ENCODE measurements at places on chromosomes 7 and 10.

- no peak for DNase-seq
These were observed 38.0 kb downstream of the EGFR start for GRCh38 chr7:55056577-55057480.

DNA sequence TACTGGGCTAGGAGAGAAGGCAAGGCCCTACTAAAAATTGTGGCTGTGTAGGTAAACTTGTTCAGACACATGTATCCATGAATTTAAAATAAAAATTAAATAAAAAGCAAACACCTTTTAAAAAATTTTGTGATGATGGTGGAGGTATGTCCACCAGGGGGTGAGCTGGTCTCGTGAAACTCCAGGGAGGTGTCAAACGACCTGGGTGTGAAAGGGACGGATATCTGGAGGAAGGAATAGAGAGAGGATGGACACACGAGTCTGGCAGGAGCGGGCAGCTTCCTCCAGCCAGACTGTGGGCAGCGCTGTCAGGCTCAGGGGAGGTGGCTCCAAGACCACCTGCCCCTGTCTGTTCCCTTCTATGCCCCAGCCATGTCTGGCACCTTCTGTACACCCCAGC is 34.8 kb upstream of the DMBT1 start:
- DNase-seq = no peak

DNA sequence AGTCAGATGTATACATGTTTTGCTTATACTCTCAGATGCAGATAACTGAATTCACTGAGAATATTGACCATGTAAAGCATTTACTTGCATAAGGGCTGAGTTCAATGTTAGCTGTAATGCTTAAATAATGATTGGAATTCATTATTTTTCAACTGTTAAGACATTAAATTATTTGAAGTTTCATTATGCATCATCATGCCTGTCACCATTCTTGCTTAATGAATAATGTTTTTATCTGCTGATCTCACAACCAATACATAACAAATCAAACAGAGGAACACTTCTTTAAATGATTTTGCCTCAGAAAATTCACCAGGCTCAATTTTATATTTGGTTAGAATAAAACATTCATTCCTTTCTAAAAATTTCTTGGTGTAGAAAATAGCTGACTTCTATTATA is 233.4 kb downstream of the GPR37 start:
- DNase-seq = no peak

DNA sequence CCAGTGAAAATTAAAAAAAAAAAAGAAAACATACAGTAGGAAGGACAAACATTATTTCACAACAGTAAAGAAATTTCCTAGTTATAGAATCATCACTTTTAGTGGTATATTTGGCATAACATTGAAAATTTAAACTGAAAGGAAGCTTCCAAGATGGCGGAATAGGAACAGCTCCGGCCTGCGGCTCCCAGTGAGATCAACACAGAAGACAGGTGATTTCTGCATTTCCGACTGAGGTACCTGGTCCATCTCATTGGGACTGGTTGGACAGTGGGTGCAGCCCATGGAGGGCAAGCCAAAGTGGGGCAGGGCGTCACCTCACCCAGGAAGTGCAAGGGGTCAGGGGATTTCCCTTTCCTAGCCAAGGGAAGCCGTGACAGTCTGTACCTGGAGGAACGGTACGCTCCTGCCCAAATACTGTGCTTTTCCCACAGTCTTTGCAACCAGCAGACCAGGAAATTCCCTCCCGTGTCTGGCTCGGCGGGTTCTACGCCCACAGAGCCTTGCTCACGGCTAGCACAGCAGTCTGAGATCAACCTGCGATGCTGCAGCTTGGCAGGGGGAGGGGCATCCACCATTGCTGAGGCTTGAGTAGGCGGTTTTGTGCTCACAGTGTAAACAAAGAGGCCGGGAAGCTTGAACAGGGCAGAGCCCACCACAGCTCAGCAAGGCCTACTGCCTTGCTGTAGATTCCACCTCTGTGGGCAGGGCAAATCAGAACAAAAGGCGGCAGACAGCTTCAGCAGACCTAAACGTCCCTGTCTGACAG is 19.4 kb downstream of the PON3 start:
- DNase-seq = no peak

DNA sequence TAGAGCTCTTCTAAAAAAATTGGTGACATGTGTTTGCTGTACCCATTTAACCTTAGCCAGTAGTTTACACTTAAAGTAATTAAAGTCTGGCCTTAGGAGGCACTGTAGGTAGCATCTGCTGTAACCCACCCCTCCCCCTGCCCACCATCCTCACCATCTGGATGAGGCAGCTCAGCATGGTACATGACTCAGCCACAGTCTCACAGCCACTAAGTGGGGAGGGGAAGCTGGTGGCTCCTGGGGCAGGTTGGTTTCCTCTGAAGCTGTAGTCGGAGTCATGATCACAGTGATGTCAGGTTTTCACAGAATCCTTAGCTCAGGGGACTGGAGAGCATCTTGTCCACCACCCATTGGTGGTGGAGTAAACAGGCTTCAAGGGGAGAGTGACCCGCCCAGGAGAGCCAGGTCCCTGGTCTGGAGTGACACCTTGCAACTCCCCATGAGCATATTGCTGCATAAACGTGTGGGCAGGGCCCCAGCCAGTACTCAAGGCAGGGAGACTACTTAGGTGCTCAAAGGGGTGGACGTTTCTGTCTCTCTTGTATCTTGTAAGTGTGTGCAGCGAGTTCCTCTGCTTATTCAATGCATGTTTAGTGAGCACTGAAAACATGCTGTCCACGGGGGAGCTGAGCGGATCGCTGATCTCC is 125.9 kb downstream of the GRK5 start:
- peak; percentile 48 for DNase-seq

- DNase-seq = no peak
These were observed 7.0 kb upstream of the TRDMT1 start for GRCh38 chr10:17208476-17208875.

DNA sequence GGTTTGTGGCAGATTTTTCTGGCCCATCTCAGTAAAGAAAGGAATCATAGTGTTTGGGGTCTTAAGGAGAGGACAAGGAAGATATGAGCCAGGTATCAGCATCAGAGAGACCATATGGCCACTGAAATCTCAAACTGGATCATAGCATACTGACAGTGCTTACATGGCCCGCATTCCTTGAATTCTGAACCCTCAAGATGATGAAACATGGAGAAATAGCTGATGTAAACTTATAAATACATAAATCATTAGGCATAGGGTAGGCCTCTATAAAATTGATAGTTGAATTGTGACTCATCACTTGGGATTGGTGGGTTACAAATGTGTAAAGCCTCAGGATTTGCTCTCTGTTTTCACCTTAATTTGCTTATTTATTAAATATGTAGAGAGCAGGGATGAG is 688.5 kb downstream of the CNTNAP2 start:
- DNase-seq = no peak

DNA sequence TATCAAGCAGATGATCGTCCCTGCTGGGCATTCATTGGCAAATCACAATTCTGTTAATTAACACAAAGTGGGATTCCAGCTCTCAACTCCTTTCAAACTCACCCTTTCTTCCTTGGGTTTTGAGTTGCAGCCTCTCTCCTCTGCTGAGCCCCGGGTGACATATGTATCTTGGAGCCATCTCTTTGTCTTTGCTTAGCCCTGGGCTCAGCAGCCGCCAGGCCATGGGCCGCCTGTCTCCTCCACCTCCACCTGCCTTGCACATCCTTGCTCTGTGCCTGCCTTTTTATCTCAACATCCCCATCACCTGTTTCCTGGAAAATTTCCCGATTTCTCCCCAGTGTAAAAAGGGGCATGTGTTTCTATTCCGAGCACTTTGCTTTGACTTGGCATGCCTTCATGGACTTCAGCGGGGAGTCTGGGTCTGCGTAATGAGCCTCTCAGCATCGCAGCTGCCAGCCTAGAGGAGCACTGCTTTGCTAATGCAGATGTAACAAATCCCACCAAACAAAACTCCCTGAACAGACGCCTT is 141.3 kb upstream of the AGK start:
- no peak for DNase-seq

DNA sequence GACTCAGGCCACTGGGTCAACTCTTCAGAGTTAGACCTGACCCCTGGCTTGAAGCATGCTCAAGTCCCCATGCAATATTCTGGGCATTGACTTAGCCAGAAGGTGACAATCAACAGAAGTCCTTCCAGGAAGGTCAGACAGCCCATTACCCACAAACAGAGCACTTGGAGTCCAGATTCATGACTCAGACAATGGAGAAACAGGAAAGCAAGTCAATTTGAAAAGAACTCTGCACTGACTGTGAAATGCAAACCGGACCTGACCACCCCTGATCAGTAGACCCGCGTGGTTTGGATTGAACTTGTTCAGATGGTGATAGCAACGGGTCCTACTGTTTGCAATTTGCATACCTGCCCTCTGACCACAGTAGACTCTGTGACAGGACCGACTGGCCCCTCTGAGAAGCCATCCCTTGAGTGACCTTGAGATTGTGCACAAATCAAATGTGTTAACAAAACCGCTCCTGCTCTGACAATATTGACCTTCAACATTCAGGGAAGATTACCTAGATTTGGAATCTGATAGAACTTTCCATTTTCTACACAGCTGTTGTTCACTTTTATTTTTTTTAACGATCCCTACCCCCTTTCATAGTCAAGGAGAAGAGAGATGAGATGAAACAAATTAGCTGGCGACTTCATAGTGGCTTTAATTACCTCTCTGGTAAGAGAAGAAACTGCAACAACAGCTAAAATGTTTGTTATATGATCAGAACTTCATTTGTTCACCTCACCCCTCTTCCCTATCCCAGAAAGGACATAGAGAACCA is 138.7 kb downstream of the NRP1 start:
- no peak for DNase-seq

DNA sequence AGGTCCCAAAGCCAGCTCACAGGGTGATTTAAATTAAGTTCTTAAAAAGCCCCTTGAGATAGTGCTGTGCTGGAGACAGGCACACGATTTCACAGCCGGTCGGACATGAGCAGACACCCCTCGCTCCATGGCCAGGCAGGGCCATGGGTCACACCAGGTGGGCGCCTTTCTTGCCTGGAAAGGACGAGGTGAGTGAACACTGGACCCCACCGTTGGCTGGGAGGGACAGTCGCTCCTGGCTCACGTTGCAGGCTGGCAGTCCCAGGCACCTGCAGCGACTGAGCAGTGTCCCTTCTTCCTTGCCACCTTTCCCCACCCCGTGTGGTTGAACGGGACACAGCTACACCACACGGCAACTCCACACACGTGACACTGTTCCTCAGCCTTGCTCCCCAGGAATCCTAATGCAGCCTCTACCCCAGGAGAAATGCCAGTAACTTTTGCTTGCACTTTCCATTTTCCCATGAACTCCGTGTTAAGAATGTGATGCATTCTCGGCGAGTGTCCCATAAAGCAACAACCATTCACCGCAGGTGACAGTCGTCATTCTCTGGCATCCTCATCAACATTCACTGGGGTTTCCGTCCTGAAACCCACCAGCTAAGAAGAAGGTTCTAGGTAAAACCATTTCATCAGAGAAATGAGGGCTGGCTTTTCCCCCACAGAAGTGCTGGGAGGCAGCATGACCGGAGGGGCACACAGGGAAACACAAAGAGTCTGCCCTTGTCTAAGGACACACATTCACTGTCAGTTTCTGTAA is 217.4 kb downstream of the ZMYND11 start:
- no peak for DNase-seq

DNA sequence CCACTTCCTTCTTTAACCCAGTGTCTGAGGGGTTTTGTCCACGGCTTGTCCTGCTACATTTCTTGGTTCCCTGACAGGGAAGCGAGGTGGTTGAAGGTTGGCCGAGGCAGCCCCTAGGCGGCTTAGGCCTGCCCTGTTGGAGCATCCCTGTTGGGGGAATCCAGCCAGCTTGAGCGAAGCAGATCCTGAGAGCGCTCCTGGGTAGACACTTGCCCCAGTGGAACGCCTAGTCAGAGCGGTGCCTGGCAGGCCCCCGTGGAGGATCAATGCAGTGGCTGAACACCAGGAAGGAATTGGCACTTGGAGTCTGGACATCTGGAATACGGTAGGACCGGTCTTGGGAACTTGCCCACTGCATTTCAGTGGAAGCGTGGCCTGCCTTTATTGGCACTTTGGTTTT is 32.7 kb upstream of the NRF1 start:
- no peak for DNase-seq

DNA sequence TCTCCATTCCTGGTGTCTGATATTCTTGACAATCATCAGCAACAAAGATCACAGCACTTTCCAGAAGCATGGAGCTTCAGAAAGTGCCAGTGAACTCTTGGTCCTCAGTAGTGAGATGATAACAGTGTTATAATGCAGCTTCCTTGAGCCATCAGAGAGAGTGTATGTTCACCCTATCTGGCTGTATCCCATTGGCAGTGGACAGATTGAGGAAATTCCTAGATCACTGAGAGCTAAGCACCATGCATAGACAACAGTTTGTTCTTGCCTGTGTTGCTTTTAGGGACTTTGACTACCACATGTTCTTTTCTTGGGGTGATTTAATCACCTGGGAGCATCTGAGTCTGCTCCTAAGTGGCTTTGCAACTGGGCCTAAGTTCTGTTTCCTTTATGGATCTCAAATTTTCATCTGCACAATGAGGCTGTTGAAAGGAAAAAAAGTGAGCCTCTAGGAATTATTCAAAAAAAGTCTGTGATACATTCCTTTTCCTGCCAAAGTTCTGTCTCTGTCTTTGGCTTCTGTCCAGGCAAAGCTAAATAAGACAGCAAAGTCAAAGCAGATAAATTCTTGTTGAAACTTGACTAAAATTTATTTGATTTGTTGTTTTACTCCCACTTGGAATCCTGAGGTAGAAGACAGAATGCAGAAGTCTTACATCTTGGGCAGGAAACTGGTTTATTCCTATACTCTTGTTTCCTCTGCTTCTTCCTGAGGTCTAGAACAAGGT is 14.5 kb upstream of the ZNF282 start:
- no peak for DNase-seq

- DNase-seq = no peak
These were observed 35.0 kb downstream of the ARMH3 start for GRCh38 chr10:102020938-102021337.

GRCh38 chr7:142181211-142181610 is 69.7 kb downstream of the MGAM2 start:
- DNase-seq = no peak
